ENCODE measurements at places on chromosomes 12 and 14.

DNA sequence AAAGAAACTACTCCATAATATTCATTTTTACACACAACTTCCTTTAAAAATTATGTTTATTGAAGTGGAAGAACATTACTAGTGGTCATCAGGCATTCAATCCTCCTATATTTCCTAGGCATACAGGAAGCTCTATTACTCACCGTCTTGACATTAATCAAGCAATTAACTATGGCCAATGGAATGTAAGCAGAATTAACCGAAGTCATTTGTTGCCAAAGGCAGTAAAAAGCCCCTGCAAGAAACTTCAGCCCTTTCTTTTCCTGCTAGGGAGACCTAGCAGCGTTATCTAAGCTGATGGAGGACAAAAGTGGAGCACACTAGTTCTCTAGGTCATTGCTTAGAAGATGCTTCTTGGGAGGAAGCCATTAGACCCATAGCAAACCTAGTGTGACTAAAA lies 399.6 kb downstream of the KCNH5 start:
- DNase-seq, result no peak

GRCh38 chr12:90499795-90500194 lies 455.2 kb downstream of the CCER1 start:
- no peak for DNase-seq

DNA sequence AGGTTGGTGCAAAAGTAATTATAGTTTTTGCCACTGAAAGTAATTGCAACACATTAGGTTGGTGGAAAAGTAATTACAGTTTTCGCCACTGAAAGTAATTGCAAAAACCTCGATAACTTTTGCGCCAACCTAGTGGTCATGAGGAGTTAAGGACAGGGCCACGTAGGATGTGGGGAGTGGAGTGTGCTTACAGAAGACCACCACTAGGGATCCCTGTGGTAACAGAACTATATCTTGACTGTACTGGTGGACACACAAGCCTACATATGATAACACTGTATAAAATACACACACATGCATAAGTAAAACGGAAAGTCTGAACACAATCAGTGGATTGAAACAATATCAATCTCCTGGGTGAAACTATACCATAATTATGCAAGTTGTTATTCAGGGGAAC lies 187.4 kb upstream of the ABCD2 start:
- DNase-seq, result no peak

- no peak for DNase-seq
Measured at GRCh38 chr12:29012673-29013072, 136.4 kb upstream of the FAR2 start.

DNA sequence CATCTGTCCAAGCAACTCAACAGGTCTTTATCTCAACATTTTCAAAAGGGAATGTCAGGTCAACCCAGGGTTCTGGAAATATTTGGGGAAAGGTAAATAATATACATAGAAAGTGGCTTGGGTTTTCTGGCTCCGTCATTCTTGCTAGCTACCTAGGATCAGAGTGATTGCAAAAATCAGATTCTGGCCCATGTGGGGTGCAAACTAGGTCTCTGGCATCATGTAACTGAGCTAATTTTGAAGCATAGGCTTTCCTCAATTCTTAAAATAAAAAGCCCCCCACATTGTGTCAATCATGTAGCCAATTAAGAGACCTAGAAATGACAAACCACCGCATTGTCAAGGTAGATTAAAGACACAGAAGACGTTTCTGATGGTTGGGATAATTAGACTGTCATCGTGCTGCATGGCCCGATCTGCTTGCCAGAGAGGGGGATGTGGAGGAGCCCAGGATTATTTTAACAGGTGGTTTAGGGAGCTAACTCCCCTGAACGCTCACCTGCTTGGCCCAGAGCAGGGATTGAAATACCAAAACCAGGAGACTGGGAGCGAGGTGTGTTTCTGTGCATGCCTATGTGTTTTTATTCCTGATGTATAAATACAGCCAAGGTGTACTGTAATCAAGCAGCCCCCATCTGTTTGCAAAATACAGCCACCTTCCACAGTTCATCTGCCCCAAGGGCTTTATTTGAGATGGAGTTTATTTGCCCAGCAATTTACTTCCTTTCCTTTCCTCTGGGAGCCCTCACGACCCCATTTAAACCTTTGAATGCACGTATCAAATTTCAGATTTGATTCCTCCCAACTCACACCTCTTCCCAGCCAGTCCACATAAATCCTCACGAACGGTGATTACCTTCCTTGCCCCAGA lies 189.5 kb downstream of the TTC8 start:
- DNase-seq, result no peak

GRCh38 chr12:104352106-104352713 lies 48.7 kb downstream of the EID3 start:
- DNase-seq, result no peak

GRCh38 chr12:115828168-115828567 lies 449.3 kb downstream of the MED13L start:
- DNase-seq, result no peak

DNA sequence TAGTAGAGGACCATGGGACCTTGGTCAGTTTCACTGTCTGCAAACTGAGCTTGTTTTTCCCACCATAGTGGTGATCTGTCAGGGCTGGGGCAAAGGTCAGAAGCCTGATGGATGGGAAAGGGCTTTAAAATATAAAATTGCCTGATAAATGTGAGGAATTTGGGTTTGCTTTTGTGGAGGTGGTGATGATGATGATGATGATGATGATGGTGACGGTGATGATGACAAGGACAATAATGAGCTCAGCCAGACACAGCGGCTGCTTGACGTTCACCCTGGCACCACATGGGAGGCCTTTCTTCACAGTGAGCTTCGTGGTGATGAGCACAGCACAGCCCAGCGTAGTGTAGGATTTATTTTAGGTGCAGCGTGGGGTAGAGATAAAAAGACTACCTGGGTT lies 243.7 kb downstream of the SLC41A2 start:
- DNase-seq, result no peak

DNA sequence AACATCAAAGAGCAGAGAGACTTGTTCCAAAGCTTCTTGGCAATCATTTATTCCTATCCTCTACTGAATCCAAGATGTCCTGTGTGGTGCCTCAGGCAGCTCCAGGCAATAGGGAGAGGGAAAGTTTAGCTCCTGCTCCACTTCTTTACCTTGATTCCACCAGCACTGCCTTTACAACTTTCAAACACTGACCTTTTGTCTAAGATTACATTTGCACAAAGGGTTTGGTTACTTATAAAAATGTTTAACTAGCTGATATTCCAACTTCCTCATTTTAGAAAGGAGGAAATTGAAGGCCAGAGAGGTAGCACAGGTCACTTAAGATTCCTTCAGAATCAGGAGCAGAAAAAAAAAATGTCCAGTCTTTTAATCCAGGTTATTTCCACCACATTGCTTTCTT lies 192.7 kb downstream of the BTG1 start:
- DNase-seq, result no peak

DNA sequence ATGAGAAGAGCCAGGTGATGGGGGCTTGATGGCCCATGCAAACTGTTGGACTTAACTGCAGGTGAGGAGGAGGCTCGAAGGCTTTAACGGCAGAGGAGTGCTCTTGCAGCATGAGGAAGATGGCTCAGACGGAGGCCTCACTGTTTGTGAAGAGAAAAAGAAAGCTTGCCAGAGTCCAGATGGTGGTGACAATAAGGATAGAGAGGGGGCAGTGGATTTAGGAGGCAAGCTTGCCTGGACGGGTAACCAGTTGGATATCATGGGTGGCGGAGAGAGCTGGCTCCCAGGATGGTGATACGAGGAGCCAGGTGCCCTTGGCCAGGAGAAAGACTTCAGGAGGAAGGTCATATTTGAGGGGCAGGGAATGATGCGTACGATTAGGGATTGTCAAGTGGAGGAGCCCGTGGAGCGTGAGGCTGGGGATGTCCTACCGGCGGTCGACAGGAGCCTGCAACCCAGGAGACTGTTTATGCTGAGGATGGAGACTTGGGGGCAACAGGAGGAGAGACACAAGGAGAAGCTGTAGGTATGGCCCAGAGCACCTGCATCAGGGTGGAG lies 71.8 kb downstream of the CACNA1C start:
- no peak for DNase-seq

DNA sequence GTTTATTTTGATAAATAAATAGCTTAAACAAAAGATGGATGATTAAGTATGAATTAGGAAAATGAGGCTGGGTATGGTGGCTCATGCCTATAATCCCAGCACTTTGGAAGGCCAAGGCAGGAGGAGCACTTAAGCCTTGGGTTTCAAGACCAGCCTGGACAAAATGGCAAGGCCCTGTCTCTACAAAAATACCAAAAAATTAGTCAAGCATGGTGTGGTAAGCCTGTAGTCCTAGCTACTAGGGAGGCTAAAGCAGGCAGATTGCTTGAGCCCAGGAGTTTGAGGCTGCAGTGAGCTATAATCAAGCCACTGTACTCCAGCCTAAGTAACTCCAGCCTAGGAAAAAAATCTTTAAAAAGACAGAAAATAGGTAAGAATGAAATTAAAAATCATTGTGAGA lies 96.0 kb downstream of the BCL2L14 start:
- no peak for DNase-seq

DNA sequence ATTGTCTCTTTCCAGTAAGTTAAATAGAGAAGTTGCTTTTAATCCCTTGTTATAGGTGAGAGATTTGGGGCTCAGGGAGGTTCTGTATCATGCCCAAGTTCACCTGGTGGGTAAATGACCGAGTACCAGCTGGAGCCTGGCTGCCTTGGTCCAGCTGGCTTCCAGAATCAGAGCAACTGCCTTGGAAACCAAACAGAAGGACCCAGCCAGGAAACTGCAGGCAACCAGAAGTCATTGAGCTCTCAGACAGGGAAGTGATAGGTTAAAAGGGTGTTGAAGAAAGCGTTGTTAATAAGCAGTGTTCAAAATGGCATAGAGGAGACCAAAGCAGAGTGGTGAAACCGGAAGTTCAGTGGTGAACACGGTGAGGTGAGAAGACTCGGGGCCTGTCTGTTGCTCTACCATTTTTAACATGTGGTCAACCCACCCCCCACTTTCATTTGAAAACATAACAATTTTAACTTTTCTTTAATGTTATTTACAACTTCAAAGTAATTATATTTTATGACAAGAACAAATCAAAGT lies 54.9 kb downstream of the PLEKHG7 start:
- DNase-seq, result peak; percentile 3

- peak; percentile 24 for DNase-seq
Measured at GRCh38 chr14:24311837-24312615, 724 bp downstream of the LTB4R start.

- peak; percentile 62 for DNase-seq
Measured at GRCh38 chr14:77181603-77182437, at the start of gene TMEM63C. TSS of gene TMEM63C (plus strand) at chr14:77181798. CDS start at chr14:77218814, 37,016 bp downstream.

DNA sequence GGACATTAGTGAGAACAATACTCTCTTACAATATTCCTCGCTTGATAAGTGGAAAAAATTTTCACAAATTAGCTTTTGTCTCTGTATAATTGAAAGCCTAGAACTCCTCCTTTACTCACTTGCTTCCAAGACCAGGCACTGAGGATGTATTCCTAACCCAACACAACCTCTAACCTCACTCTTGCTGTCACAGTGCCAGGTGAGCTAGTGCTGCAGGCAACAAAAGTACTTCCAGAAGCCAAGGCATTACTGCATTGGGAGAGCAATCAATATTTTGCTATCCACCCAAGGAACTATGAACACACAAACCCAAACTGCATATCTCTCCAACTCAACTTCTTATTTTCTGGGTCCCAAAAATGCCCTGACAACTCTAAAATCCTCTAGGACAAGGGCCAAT lies 1081.0 kb downstream of the VRK1 start:
- no peak for DNase-seq

DNA sequence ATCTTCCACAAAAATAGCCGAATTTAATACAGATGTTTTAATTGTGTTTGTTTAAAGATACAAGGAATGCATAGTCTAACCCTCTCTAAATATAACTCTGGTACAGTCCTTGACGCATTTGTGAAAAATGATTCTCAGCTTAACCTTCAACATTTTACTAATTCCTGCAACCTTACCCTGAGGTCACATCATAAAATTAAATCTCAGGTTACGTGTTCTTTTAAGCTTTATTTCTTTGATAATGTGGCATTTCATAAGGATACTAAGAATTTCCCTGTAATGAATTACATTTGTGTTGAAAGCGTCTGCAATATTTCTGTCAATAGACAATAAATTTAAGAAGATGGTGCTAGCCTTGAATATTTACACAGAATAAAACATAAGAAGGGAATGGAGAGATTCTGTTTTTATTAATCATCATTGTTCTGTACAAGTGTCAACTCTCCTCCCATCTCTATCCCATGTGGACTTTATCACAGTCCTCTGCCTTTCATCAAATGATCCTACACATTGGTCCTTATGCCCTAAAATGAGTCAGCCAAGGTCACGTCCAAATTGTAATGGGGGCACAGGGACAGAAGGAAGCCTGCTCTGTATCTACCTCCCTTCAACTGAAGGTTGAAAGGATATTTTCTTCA lies 769.3 kb upstream of the FLRT2 start:
- no peak for DNase-seq

- no peak for DNase-seq
Measured at GRCh38 chr14:77618381-77618970, 2.0 kb upstream of the SPTLC2 start.

- DNase-seq, result no peak
Measured at GRCh38 chr12:124864326-124864752, 675 bp upstream of the SCARB1 start.

GRCh38 chr12:53483979-53484377 lies 15.3 kb downstream of the MAP3K12 start:
- DNase-seq, result no peak

GRCh38 chr12:124293286-124294003 lies 1.4 kb upstream of the RFLNA start:
- no peak for DNase-seq

GRCh38 chr12:124517260-124518050 lies 50.0 kb downstream of the NCOR2 start:
- no peak for DNase-seq

- no peak for DNase-seq
Measured at GRCh38 chr14:97219431-97220017, 422.3 kb downstream of the VRK1 start.

GRCh38 chr14:88975926-88976325 lies 151.5 kb downstream of the TTC8 start:
- DNase-seq, result no peak

- no peak for DNase-seq
Measured at GRCh38 chr14:96263347-96264199, 7.6 kb downstream of the BDKRB1 start.

DNA sequence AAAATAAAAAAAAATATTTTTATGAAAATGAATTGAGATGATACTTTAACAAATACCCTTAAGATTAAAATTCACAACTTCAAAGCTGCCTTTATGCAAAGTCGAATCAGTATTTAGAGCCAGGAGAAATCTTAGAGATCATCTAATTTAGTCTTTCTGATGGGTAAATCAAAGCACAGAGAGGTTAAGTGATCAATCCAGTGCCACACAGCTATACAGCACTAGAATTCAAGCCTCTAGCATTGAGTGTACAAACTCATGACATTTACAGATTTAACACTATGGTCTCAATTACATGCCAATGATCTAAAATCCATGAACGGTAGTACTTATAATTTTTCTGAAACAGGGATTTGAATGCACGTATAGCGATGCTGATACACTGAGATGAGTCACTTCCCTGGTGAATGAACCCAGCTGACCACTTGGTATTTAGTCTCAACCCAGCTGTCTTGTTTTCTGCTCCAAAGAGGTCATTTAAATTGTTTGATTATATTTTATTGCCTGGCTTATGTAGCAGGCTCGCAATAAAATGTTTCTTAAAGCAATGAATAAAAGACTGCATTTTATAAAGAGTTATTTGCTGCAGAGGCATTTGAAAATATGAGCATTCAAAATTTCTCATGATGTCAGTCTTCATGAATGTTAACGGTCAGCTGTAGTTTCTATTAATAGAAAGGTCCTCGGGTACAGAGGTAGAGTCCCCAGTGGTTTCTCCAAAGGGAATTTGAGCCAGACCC lies 152.4 kb upstream of the PRICKLE1 start:
- DNase-seq, result no peak

- peak; percentile 71 for DNase-seq
Measured at GRCh38 chr12:2691006-2691344, 103.8 kb upstream of the FKBP4 start.
